ENCODE measurements at places on chromosomes 7 and 10.
A peak's percentile ranks its signal among the peaks of the same experiment; 100 is the strongest.

DNA sequence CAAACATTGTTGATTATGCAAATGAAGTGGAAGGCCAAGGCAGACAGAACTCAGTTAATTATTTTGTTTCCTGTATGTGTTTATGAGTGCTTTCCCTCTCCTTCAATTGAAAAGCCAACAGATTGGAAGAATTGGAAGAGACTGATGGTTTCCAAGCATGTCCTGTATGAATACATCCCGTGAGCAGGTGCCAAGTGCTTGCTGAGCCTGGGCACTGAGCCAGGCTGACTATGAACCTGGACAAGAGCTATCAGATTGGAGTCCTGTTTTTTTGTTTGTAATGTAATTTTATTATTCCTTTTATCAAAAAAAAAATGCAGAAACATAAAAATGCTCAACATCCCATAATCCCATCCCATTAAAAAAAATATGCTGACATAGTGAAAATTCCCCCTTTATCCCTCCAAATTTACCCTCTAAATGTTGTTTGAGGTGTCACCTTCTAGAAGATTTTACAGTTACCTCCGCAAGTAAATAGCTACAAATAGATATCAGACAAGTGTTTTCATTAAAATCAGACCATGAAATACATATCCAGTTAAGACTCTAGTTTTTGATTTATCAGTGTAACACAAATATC, 449.5 kb downstream of the GRID1 start:
- H3K27me3 ChIP-seq, result peaks cover 8% of the 10 kb centered on the region
- DNase-seq, result no peak
- H3K4me1 ChIP-seq, result peaks cover 2% of the 10 kb centered on the region
- no peak overlapping the region for H3K27ac ChIP-seq
- no peak overlapping the region for H3K4me3 ChIP-seq

- H3K27ac ChIP-seq, result no peak overlapping the region
- no peak for DNase-seq
- H3K27me3 ChIP-seq, result peaks cover 2% of the 10 kb centered on the region
- no peak overlapping the region for H3K4me3 ChIP-seq
- H3K4me1 ChIP-seq, result no peaks in the 10 kb centered on the region
Measured at GRCh38 chr7:107007892-107008287, 36.6 kb upstream of the PRKAR2B start.

GRCh38 chr10:3781468-3782145, 3.4 kb downstream of the KLF6 start:
- peaks cover 48% of the 10 kb centered on the region for H3K4me1 ChIP-seq
- peak overlapping the region; percentile 90 for H3K4me3 ChIP-seq
- peak overlapping the region; percentile 100 for H3K27ac ChIP-seq
- DNase-seq, result no peak

DNA sequence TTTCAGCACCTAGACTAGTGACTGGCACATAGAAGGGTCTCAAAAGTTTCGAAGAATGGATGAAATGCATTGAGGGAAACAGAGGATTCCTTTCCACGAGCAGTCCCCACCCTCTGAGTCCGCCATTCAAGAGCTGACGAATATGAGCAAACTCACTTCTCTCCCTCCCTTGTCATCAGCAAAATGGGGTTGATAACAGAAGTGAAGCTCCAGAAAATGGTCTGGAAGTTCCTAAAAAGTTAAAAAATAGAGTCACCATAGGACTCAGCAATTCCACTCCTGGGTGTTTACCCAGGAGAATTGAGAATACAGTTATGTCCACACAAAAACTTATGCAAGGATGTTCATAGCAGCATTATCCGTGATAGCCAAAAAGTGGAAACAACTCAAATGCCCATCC, 25.0 kb upstream of the SRGN start:
- H3K27ac ChIP-seq, result peak overlapping the region; percentile 2
- no peaks in the 10 kb centered on the region for H3K27me3 ChIP-seq
- no peak for DNase-seq
- H3K4me3 ChIP-seq, result no peak overlapping the region
- H3K4me1 ChIP-seq, result peaks cover 14% of the 10 kb centered on the region

DNA sequence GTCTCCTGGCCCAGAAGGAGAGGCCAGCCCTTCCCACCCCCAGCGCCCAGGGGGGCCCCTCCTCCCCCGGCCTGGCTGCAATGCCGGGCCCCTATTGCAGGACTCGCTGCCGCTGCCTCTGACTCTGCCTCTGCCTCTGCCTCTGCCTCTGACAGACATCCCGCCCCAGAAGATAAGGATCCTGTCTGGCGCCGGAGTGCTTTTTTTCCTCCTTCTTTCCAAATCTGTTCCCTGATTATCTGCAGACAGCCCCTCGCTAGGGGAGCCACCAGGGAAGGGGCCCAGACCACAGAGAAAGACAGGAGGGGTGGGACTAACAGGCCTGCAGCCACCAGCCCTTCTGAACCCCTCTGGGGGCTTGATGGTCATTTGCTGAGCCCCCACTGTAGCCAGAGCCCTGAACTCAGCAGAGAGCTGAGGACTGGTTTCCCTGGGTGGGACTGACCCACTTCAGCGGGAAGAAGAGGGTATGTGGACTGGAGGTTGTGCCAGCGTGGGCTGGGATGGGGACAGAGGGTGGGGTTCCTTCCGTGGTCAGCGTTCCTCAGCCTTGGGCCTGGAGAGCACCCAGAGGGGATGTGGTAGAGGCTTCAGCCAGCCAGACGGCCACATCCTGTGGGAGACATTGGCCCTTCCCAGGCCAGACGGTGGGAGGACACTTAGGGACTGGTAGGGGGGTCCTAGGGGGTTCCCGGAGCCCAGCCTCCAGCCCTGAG, 22.8 kb downstream of the UNC5B start:
- H3K36me3 ChIP-seq, result no peaks in the 10 kb centered on the region
- no peaks in the 10 kb centered on the region for H3K4me1 ChIP-seq
- no peak for DNase-seq
- no peak overlapping the region for H3K27ac ChIP-seq
- H3K4me3 ChIP-seq, result no peak overlapping the region
- H3K27me3 ChIP-seq, result peaks cover 2% of the 10 kb centered on the region

DNA sequence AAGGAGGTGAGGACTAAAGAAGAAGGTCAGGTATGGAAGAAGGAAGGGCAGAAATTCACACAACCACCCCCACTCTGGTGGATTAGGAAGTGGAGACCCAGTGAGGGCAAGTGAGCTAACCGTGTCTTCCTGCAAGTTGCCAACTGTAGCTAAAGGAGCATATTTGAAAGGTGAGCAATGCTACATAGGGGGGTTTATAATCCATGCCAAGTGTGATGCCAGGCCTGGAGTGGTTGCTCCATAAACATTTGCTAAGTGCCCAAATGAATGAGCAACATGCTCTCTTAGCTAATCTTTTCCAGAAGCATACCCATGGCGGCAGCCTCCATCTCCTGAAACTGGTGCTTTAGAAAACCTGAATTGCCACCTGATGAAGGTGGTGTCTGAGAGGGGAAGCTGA, 121.6 kb downstream of the LRRC18 start:
- H3K4me1 ChIP-seq, result peaks cover 8% of the 10 kb centered on the region
- no peak for DNase-seq

GRCh38 chr7:107130487-107131220, 38.1 kb upstream of the HBP1 start:
- DNase-seq, result no peak
- no peak overlapping the region for H3K27ac ChIP-seq
- H3K36me3 ChIP-seq, result no peaks in the 10 kb centered on the region
- peaks cover 9% of the 10 kb centered on the region for H3K4me1 ChIP-seq
- H3K4me3 ChIP-seq, result no peak overlapping the region

- H3K27me3 ChIP-seq, result no peaks in the 10 kb centered on the region
- DNase-seq, result no peak
- H3K36me3 ChIP-seq, result peaks cover 33% of the 10 kb centered on the region
- H3K4me3 ChIP-seq, result no peak overlapping the region
- H3K27ac ChIP-seq, result no peak overlapping the region
- H3K4me1 ChIP-seq, result no peaks in the 10 kb centered on the region
Measured at GRCh38 chr7:38727184-38727940, 96.2 kb upstream of the AMPH start.

DNA sequence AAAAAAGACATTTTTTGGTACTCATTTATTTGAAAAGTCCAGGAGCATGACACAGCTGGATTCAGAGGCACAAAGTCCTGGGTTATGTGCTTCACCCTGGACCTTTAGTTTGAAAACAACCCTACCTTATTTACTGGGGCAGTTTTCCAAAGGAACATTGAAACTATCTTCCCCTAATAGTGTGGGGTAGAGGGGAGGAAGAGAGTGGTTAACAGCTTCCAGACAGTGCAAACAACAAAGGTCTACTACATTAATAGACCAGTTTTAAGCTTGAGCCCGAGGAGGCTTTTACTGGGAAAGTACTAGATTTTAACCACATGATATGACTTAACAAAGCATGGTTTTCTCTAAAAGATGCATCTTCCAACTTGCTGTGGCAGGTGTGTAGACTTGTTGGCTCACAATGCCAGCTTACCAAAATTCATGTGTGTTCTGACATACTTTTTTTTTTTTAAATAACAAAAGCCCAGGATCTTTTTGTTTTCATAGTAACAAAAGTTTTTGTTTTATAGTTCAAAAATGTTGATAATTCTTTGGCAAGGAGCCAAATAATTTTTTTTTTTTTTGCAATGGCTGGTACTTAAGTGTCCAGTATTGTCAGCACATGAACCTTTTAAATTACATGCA, 1.8 kb downstream of the GSTO1 start:
- H3K27ac ChIP-seq, result peak overlapping the region; percentile 90
- peaks cover 18% of the 10 kb centered on the region for H3K36me3 ChIP-seq
- peaks cover 26% of the 10 kb centered on the region for H3K4me1 ChIP-seq
- no peaks in the 10 kb centered on the region for H3K27me3 ChIP-seq
- no peak overlapping the region for H3K4me3 ChIP-seq

DNA sequence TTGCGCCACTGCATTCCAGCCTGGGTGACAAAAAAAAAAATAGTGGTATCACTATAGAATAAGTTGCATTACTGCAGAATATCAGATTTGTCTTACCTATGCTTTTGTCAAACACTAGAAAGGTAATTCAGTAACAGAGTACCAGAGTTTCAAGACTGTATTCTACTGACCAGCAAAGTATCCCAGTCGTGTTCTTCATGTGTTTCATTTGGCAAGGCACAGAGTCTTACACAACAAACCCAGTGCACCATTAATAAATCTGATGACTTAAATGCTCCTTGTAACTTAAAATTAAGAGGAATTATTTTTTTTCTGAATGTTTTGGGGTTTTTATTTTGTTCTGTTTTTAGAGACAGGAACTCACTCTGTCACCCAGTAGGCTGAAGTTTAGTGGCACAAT, 34.4 kb upstream of the PBLD start:
- no peak overlapping the region for H3K4me3 ChIP-seq
- H3K36me3 ChIP-seq, result peaks cover 19% of the 10 kb centered on the region
- H3K27me3 ChIP-seq, result no peaks in the 10 kb centered on the region
- H3K27ac ChIP-seq, result no peak overlapping the region
